Colonic mucosa (tissue), 4 donors: ENCODE measurements at places on chromosomes 2 and 18.

DNA sequence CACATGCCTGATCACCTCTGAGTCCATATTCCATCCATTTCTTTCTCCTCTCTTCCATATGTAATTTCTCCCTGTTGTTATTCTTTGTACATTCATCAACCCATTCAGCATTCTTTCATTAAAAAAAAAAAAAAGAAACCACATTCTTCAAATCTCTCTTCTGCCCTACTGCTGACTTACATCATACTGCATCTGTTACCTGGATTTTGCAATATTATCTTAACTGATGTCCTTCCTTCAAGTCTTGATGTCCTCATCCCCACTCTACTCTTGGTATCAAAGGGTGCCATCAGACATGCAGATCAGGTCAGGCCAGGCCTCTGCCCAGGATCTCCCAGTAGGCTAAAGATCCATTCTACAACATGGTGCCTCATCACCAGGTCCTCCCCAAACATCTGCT lies 90.6 kb downstream of the SGPP2 start:
- DNase-seq: no peak

GRCh38 chr2:138565230-138565598 lies 63.6 kb downstream of the SPOPL start:
- DNase-seq: no peak

DNA sequence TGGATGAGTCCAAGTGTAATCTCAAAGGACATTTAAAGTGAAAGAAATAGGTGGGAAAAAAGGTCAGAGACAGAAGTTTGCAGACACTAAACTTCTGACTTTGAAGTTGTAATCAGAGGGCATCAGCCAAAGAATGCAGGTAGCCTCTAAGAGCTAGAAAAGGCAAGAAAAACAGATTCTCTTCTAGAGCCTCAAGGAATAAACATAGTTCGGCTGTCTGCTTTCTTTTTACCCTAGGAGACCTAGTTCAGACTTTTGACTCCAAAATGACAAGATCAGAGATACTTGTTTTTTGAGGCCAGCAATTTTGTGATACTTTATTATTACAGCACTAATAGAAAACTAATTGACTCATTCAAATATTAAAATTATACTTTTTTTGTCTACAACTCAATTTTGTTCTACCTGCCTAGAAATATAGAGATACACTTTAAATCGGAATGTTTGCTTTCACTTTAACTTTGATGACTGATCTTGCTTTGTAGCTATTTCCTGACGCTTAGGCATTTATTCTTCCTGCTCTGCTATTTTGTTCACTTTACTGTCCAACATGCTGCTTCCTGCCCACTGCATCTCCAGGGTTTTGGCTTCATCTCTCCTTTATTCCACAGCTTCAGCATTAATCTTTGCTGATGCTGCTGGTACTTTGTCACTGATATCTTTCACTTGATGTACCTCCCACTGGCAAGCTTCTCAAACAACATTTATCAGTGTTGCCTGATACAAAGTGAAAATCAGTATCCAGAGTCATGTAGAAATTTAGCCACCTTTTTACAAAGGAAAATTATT lies 272.5 kb downstream of the DSEL start:
- no peak for DNase-seq

DNA sequence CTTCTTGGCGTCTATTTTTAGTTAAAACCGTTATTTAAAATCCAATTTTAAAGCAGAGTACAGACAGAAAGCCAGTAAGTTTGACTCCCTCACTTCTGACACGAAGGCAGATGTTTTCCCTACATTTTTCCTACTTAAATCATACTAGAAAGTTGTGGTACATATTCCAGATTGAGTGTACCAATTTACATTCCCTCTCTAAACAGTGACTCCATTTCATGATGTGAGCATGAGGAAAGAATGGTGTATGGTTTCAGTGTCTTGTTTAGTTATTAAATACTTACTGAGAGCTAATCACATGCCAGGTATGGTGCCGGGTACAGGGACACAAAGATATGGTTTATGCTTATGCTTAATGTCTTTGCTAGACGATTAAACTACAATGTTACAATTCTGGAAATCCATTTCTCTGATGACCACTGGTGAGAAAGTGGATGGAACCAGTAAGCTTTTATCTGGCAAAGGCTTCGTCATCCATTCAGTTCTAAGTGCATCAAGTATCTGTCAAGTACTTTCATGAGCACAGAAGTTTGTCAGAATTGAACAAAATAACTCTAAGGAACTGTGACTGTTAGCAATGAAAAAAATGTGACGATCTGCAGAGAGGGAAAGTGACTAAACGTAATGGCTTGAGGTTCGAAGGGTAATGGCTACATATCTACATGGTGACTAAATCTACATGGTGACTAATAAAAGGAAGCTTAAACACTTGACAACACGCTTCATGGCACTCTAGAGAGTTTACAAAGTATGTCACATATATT lies 25.7 kb downstream of the MAP4K3 start:
- DNase-seq: no peak

GRCh38 chr2:68653034-68653433 lies 9.7 kb downstream of the PROKR1 start:
- no peak for DNase-seq

GRCh38 chr18:48841381-48842258 lies 109.1 kb downstream of the SMAD7 start:
- no peak for DNase-seq

DNA sequence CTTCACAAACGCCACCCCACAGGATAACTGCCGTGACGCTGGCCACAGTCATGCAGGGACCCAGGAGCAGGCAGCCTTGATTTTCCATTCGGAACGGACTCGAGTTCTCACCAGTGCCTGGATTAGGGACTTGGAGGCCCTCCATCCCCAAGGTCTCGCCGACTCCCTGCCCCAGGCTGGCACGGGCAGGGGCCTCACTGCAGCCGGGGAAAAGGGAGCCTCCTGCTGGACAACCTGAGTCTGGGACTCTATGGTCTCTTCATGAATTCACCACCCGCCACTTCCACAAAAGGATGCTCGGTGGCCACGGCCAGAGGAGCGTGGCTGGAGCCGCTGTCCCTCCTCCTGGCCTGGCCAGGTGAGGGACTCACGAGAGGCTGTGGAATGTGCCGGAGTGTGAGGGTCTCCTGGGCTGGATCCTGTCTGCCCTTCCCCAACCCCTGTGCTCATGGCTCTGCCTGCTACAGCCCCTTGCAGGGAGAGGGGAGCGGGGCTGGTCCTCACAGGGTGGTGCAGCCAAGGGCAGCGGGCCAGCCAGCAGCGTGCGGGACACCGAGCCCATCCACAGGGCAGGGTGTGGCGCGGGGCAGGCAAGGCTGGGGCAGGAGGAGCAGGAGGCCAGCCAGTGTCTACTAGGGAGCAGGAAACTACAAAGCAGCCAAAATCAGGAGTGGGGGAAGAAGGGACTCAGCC lies 42.3 kb downstream of the AQP12A start:
- no peak for DNase-seq

GRCh38 chr2:2222931-2223330 lies 108.1 kb downstream of the MYT1L start:
- no peak for DNase-seq

- no peak for DNase-seq
Observed at GRCh38 chr2:10538224-10538894, 90.2 kb upstream of the ODC1 start.

GRCh38 chr18:13076886-13077285 lies 85.7 kb downstream of the CEP192 start:
- no peak for DNase-seq

- no peak for DNase-seq
Observed at GRCh38 chr2:67851956-67852824, 210.6 kb downstream of the C1D start.

GRCh38 chr2:177037569-177037968 lies 175.0 kb upstream of the HNRNPA3 start:
- DNase-seq: no peak

GRCh38 chr18:31246460-31246859 lies 71.5 kb upstream of the DSG1 start:
- no peak for DNase-seq

- no peak for DNase-seq
Observed at GRCh38 chr2:23697256-23698075, 229.5 kb downstream of the ATAD2B start.

DNA sequence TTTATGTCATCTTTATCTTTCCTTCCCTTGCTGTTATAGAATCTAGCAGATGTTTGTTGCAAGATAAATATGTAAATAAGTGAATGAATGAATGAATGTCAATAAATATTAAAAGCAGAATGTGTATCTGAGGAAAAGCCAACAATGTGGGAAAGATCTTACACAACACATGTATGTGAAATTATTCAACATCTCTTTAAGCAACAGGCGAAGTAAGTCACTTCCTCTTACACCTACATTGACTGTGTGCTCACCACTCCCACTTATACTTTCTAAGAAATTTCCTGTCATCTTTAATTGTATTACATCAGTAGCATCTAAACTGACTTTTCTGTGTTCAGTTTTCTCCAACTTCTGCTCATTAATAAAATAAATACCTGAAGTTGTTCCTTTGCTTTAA lies 43.0 kb downstream of the RAD51AP2 start:
- DNase-seq: no peak

- peak; percentile 67 for DNase-seq
Observed at GRCh38 chr18:58201733-58202730, 158.0 kb downstream of the NEDD4L start.

DNA sequence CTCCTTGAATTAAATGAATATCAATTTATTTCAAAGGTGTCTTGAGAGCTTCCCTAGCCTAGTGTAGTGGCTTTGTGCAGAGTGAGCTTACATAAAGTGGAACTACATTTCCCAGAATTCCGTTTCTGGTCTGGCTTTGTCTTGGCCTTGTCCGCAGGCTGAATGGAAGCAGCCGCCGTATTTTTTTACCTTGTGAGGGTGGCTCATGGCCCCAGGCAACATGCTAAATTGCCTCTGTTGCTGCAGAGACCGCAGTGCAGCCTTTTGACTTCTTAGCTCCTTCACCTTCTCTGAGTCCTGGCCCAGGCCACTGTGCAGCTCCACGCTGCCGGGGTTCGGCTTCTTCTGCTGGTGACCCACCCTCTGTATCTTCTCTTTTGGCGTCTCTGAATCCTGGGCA lies 114.8 kb upstream of the SLC38A11 start:
- no peak for DNase-seq

DNA sequence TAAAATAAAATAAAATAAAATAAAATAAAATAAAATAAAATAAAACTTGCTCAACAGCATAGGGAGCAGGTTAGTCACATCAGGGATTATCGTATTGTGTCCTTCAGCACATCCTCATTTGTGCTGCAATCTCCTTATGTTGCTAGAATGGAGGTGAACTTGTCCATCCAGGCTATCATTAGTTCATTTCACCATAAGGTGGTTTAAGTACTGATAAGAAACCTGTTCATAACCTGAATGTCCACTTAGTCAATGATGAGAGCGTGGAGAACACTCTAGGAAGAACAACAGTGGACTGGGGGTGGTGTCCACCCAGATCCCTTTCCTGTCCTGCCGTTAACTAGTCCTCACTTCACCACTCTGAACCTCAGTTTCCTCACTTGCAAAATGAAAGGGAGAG lies 21.9 kb downstream of the DHRS9 start:
- no peak for DNase-seq

- DNase-seq: no peak
Observed at GRCh38 chr2:147430408-147430807, 414.4 kb upstream of the ACVR2A start.

- DNase-seq: no peak
Observed at GRCh38 chr2:15040429-15041084, 408.0 kb downstream of the LRATD1 start.

DNA sequence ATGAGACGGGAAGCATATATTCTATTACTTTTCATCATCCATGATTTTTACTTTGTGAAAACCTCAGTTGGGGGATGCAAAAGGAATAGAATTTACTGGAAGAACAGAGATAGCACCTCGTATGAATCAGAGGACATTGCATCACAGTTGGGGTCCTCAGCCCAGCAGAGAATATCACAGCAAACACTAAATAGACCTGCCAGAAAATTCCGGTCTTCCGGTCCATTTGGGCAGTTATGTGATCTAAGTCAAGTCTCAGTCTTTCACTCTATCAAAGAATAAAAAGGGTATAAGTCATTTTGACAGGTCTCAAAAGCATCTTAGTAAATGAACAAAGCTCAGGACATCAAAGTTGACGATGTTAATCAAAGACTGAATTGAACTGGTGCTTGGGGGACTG lies 1100.6 kb downstream of the DPP10 start:
- no peak for DNase-seq

DNA sequence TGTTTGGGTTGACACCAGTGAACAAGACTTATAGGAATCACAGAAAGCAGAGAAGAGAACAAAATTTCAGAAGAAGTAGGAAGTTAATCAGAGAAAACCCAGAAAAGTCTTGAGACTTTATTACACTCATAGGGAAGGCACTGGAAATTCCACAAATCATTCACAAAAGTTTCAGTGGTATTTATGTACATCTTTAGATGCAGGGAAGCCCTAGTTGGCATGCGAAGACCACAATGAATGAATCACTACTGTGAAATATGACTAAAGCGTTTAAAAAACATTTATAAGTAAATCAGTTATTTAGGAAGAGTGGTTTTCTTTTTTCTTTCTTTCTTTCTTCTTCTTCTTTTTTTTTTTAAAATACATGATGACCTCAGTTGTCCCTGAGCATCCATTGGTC lies 105.1 kb downstream of the NUP35 start:
- no peak for DNase-seq

- no peak for DNase-seq
Observed at GRCh38 chr18:46297124-46297523, 192.9 kb downstream of the HAUS1 start.

DNA sequence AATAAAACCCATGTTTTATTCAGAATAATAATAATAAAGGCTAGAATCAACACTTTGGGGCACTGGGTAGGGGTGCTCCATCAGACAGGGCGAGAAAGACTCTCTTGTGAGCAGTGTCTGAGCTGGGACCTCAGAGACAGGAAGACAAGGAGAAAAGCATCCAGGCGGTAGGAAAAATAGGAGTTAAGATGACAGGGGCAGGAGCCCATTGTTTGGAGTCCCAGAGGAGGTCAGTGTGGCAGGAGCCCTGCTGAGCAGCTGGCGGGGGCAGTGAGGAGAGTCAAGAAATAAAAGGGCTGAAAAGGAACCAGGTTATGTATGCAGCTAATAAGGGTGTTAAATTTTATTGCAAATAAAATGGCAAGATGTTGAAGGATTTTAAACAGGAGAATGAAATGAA lies 457.4 kb downstream of the FBXO15 start:
- no peak for DNase-seq

DNA sequence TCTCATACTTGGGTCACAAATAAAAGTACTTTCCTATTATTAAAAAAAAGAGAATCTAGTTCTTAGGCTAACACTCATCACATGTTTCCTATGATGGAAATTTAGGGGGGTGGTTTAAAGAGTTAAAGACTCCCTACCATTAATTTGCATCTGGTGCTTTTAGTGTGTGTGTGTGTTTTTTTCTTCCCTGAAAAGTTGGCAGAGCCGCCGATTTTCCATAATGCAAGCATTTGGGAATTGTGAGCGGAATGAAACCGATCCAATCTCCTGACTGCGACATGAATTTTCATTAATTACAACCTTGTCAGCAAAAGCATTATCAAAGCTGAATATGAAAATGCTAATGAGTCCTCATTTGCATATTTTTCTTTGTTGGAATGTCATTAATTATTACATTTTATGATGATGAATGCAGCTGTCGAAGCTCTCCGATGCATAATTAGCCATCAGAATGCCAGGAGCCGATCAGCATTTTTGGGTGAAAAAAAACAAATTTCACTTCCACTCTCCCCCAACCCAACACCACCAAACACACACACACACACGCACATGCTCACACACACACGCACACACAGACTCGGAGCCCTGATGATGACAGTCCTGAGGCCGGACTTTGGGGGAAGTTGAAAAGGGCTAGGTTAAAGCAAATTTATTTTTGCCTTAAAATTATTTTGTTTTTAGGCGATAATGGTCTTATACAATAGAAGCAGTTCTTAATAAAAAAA lies 165.4 kb downstream of the TCF4 start:
- DNase-seq: peak; percentile 31
